Fibroblast of upper back skin (primary cell): ENCODE measurements at places on chromosomes 7 and 10.

- no peak for DNase-seq
Observed at GRCh38 chr10:75672111-75672671, 240.8 kb downstream of the LRMDA start.

DNA sequence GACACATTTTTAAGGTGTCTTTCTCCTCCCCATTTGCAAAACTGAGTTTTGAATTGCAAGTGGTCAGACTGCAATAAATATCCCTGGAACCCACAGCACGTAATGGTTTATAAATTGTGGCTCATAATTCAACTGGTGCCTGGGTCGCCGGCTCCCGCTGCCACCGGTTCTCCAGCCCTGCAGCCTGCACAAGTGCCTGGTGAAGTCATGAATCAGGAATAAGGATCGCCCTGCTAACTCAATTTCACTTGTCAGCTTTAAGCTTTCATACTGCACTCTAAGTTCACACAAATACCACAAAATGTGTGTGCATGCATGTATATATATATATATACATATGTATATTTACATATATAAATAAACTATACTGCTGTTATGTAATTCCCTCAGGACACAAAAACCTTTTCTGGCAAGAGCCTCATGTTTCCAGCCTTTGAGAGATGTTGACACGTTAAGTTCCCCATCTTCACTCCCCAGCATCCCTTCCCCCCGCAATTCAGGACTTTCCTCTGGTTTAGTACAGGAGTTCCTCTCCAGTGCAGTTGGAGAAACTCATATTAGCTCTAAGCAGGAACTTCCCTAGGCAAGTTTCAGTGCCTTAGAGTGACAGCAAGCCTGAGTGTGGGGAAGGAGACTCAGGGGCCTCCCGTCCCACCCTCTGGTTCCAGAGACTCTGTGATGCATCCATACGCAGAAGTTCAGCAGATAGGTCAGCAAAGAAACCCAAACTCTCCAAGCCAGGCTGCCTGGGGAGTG is 129.2 kb upstream of the UNC5B start:
- no peak for DNase-seq

DNA sequence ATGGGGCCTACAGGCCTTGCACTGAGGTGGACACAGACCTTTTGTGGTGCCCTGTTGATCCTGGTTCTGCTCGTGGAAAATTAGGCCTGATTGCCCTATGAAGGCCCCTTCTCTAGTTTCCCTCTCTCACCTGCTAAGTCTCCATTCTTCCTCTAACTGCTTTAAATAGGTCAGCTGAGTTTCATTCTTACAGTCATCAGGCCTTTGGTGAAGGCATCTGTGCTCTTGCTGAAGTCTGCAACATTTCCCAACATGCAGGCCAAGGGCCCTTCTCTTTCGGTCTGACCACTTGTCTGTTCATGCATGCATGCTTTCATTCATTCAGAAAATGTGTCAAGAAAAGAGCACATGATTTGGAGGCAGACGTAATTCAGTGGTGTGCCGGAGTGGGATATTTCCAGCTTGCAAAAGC is 244.0 kb downstream of the BUB3 start:
- DNase-seq: no peak

DNA sequence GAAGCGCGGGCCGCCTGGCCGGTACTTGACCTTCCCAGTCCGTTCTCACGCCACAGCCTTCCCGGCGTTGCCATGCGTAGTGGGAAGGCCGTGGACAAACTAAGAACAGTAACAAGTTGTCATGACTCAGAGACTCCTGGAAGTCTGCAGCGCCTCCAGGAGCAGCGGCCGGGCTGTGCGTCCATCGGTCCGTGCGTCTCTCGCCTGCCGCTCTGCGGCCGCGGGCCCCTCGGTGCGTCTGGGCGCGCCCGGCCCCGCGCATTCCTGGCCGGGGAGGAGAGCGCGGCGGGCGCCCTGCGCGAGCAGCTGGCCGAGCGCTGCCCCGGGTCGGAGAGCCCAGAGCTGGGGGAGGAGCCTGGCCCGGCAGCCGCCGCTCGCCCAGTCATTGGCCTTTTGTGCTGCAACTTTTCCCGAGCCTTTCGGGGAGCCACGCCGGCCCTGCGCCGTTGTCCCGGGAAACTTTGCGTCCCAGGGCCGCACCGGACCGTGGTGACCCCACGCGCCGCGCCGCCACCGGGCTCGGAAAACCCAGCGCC is 123.7 kb downstream of the TACC2 start:
- peak; percentile 87 for DNase-seq

DNA sequence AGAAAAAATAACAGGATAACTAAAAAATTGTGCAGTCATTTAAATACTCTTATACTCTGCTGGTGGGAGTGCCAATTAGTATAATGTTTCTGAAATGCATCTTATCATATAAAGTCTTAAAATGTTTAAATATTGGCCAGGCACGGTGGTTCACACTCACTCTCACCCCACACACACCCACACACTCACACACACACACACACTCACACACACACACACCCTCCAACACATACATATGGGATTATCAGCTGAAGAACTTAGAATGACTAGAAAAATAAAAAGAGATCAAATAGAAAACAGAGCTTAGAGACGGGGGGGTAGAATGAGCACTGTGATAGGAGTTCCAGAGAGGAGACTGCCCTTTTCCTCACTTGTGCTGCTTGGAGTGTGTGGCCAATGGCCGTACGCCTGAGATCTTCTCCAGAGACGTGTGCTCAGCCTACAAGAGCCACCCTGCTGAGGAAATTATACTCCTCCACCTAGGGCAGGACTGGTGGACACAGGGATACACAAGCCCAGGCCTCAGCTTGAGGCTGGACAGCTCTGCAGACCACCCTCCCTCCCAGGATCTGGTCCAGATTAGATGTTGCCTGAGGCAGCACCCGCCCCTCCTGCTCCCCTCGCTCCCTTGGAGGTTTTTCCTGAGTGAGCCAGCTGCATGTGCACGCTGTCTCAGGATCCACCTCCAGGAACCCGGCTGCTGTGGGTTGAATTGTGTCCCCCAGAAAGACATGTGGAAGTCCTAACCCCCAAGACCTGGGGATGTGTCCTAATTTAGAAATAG is 26.5 kb upstream of the PRKAG2 start:
- DNase-seq: no peak

GRCh38 chr7:47937065-47937687 is 11.1 kb downstream of the PKD1L1 start:
- DNase-seq: no peak

DNA sequence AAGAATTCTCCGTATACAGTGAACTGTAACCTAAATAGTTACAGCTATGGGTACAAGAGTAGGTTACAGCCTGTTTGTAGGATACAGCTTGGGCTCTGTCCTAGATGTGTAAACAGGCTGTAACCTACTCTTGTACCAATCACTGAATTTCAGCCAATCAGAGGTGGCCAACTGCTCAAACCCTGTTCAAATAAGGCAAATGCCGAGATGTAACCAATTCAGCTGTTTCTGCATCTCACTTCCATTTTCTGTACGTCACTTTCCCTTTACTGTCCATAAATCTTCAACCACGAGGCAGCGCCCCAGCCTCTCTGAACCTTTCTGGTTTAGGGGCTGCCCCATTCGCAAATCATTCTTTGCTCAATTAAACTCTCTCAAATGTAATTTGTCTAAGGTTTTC is 8.3 kb upstream of the MMP21 start:
- DNase-seq: peak; percentile 3

- DNase-seq: no peak
Observed at GRCh38 chr7:85928500-85928899, 715.2 kb upstream of the GRM3 start.

- DNase-seq: peak; percentile 19
Observed at GRCh38 chr10:101995451-101996063, 60.4 kb downstream of the ARMH3 start.

DNA sequence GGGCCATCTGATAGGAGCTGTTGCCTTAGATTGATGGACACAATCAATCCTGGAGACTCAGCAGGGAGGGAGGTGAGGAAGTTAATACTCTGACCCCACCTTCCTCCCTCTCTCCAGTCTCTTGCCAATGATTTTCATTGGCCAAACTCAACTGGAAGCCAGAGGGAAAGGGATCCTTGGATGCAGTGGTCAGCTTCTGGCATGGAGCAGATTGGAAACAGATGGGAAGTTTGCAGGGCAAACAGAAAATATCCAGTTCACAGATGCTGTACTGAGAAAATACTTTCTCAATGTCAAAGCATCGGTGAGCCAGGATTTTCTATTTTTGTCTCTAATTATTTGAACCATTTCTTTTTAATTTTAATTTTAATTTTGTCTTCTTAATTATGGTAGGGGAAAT is 170.8 kb downstream of the BBS9 start:
- DNase-seq: no peak

GRCh38 chr10:94093286-94093905 is 99.7 kb downstream of the PLCE1 start:
- peak; percentile 20 for DNase-seq

DNA sequence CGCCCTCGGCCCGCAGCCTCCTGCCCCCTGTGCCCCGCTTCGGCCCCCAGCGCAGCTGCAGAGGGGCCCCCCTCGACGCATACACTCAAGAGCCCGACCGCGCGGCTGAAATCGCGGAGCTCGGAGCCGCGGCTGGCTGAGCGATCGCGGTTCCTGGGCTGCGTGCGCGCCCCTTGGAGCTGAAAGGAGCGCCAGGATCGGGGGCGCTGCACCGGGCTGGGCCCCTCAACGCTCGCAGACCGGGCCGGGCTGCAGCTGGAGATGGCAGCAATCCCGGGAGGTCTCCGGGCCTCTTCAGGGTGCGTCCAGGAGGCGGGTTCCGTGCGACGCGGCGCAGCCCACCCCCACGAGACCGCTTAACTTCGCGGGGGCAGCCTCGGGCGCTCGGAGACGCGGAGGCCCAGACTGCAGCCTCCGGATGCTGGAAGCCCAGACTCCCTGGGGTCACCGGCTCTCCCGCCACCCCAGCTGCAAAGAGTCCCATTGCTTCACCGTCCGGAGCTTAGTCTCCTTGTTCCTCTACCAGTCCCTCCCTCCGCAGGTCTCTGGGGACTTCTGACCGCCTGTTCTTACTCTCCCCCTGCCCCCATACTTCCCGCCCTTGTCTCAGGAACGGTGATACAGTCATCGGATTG is 73.0 kb upstream of the LRRC4 start:
- peak; percentile 32 for DNase-seq

GRCh38 chr10:43928425-43928968 is 279.8 kb upstream of the ZNF32 start:
- DNase-seq: no peak

GRCh38 chr7:151719897-151720242 is 157.0 kb downstream of the PRKAG2 start:
- DNase-seq: no peak
